ENCODE measurements at places on chromosomes 16 and 17. TPM values are rescaled to one million over a fixed set of nuclear protein-coding genes. Genes with fewer than 3 reads are reported as not detected.

GPR142 gene
- not detected for total RNA-seq

KIF18B gene
- 1.1 TPM for total RNA-seq

NEUROD2 gene
- total RNA-seq: not detected

SBK1 gene
- total RNA-seq: 60.9 TPM

ESRP2 gene
- not detected for total RNA-seq

LITAFD gene
- total RNA-seq: 1.1 TPM

TPPP3 gene
- 1.4 TPM for total RNA-seq

RSPRY1 gene
- 22.6 TPM for total RNA-seq

MYH2 gene
- total RNA-seq: not detected

CDC6 gene
- total RNA-seq: 4.9 TPM

POLR2C gene
- 66.7 TPM for total RNA-seq

SAMD14 gene
- total RNA-seq: 1.1 TPM

RANBP10 gene
- total RNA-seq: 20.9 TPM

DNAI2 gene
- total RNA-seq: 1.8 TPM

Data from natural killer cell (primary cell).